ENCODE measurements at places on chromosomes 2 and 18.

DNA sequence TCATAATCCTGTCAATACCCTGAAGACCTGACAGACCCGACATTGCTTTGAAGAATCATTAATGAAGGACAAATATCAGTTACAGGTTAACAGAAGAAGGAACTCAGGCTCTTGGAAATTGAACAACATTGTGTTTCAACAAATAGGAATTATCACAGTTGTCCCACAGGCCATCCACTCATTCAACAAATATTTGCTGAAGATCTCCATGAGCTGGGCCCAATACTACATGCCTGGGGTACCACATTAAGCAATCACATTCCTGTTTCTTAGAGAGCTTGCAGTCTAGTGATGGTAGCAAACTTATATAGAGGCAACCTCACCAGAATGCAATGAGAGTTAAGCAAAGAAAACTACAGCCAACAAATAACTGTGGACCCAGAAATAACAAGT lies 671.6 kb upstream of the ACVR2A start:
- DNase-seq = no peak

- no peak for DNase-seq
Observed at GRCh38 chr2:138084206-138084605, 119.9 kb downstream of the HNMT start.

DNA sequence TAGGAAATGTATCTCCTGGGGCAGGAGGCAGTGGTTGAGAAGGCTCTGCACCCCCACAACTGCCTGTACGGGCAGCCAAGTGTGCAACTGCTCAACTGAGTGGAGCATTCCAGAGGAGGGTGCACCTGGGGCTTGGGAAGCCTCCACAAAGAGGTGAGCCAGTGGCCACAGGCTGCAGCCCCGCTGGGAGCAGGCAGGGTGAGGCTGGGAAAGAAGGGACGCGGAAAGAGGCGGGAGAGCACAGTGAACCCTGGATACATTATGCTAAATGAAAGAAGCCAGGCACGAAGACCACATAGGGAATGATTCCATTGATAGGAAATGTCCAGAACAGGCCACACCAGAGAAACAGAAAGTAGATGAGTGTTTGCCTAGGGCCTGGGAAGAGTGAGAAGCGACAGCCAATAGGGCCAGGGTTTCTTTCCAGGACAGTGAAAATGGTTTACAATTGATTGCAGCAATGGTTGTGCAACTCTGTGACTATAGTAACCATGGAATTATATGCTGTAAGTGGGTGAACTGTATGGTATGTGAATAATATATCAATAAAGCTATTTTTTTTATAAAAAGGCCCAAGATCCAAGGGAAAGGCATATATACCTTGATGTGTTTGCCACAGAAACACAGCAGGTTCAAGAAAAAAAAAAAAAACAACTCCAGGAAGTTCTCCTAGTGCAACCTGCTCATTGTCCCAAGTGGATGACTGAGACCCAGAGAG lies 82.4 kb downstream of the DDX1 start:
- DNase-seq = peak; percentile 48

GRCh38 chr2:37625796-37626571 lies 45.5 kb downstream of the CDC42EP3 start:
- DNase-seq = no peak

DNA sequence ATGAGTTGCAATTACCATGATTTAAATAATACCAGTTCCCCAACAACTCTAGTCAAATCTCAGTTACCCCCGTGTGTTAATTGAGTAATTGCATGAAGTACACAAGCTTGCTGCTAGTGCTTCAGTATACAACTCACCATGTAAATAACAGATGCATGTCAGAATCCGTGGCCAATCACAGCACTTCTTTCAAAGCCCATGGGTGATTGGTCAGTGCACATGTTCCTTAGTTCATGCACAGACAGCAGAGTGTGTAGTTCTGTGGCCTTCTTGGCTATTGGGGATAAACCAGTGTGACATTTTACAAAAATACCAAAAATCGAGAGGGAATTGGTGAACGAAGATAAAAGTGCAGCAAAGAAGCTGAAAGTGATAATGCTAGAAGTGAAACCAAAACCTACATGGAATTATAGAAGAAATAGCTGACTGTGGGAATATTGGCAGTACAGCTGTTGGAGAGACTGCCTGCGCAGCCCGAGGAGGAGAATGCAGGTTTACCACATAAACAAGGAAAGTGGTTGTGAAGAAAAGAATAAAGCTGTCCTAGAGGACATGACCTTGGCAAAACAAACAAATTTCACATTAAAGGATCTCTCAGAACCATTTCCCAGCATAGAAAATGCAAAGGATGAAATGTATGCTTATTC lies 59.4 kb downstream of the NEDD4L start:
- no peak for DNase-seq

DNA sequence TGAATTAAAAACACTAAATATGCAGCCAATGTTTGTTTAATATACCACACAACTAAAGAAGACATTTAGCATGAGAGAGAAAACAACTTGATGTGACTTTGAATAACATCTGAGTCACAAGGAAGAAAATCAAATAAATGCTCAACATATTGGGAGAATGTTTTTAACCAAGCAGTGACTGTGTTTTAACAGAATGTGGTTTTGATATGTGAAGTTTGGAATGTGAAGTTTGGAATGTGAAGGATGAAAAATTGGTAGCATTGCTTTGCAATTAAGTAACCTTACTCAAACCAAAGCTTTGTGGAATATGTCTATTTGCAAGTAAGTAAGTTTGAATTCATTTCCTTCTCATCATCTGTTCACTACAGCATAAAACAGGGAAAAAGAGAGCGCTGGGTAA lies 128.2 kb upstream of the DNAJC10 start:
- DNase-seq = no peak

DNA sequence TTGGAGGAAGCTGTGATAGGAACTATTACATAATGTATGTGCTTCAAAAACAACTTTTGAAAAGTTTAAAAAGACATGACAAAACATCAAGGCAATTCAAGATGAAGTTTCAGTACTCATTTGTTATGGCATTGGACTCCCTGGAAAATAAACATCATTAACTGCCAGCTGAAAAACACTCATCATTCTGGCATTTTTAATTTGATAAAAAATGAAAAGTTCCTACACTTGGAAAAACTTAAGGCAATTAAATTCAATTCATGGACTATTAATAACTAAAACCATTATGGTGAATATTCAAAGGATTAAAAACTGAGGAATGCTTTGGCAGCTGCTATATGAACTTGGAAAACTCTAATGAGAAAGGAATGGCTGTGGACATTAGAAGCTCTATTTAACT lies 8.5 kb downstream of the TYW5 start:
- DNase-seq = no peak

DNA sequence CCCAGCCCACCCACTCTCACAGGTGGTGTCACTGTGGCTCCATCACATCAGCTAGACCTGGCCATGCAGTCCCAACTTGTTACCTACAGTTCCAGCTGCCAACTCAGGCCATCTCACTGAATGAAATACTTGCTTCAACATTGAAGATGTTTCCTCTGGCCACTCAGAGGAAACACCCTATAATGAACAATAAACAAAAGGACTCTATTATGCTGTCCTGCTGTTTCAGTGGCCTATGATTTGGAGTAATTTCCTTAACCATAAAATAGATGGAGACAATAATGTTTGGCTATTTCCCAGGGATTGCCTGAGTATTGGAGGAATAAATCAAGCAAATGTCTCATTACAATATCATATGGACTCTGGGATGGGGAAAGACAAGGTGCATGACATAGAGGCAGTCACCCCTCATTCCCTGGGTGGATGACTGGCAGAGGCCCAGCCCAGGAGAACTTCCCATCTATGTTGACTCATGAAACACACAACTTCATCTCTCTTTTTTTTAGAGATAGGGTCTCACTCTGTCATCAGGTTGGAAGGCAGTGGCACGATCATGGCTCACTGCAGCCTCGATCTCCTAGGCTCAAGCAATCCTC lies 134.4 kb downstream of the TGIF1 start:
- no peak for DNase-seq

- DNase-seq = no peak
Observed at GRCh38 chr18:41326311-41326710, 628.7 kb upstream of the PIK3C3 start.

DNA sequence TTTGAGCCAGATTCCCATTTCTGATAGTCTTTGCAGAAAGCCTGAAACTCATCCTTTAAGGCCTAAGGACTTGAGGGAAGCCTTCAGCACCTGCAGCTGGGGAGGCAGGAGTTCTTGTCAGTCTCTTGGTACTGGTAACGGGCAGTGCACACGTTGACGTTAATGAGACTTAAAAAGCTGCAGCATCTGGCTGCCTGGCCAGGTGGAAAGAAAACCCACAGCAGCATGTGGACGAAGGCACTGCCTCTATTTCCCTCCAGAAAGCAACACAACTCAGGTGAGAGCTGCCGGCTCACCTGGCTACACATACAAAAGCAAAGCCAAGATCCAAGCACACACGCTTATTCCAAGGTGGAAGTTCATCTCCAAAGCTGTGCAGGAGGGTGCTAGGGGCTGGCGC lies 178.8 kb downstream of the ANAPC1 start:
- no peak for DNase-seq

All from WERI-Rb-1 (cell line).